ENCODE measurements at places on chromosomes 4 and X. TPM values are rescaled to one million over a fixed set of nuclear protein-coding genes. Genes with fewer than 3 reads are reported as not detected.

PLAC1 gene
- total RNA-seq: not detected

GYPA gene
- 338 TPM for total RNA-seq

PRR32 gene
- not detected for total RNA-seq

CLIC2 gene
- 15.5 TPM for total RNA-seq

FOXR2 gene
- not detected for total RNA-seq

ADRA2C gene
- 0.19 TPM for total RNA-seq

GPRASP2 gene
- 5.9 TPM for total RNA-seq

ADGRG4 gene
- not detected for total RNA-seq

GABRA4 gene
- total RNA-seq: not detected

APLN gene
- not detected for total RNA-seq

INTU gene
- total RNA-seq: 1.3 TPM

RIPPLY1 gene
- total RNA-seq: 1.2 TPM

MTHFD2L gene
- total RNA-seq: 7.4 TPM

RPL34 gene
- 495 TPM for total RNA-seq

FNIP2 gene
- 88.7 TPM for total RNA-seq

CISD2 gene
- total RNA-seq: 31.5 TPM

EDNRA gene
- total RNA-seq: 6.0 TPM

CYP2U1 gene
- 2.0 TPM for total RNA-seq

TBC1D9 gene
- total RNA-seq: 8.5 TPM

IGBP1 gene
- total RNA-seq: 18.1 TPM
